ENCODE measurements at places on chromosomes 2 and 18. TPM values are rescaled to one million over a fixed set of nuclear protein-coding genes. Genes with fewer than 3 reads are reported as not detected.

DNA sequence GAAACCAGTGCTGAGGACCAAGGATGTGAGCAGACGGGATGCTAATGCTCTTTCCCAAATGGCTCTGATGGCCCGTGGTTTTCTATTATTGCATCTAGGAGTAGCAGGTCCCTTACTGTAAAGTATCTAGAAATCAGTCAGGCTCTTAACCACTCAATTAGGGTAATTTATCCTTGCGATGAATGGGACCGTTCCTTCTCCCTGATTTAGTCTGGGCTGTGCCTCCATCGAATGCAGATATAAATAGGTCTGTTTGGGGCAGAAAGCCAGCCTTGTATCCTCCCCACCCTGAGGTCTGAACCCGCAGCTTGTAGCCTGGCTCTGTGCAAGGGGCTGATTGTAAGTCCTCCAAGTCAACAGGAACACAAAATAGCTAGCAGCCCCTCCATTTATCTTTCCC, 9.5 kb upstream of the SMARCAL1 start:
- no peak for DNase-seq

DNA sequence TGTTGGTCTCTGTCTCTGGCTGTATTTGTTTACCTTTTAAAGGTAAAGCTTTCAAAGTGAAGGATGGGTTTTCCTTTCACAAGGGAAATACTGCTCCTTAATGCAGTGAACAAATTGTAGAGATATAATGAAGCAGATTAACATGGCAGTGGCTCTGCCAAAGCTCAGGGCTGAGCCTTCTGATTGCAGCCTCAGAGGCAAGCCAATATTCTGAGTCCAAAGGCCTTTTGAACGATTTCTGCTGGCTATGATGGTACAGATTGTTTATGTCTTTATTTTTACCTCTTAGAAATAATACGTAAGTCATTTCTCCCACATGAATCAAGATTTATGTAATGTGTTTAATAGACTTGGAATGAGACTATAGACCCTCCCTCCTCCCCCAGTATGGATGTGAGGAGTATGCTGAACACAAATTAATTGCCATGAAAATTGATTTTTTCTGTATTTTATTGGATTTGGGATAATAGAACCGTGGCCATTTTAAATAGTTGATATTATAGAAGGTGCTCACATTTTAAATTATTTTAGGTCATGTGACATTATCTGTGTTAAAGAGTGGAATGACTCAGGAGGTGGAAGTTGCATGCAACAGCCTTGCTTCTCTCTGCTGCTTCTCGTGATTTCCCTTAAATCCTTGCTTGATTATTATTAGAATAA, 772 bp downstream of the SCN2A start:
- DNase-seq = no peak

CYS1 gene
- polyA plus RNA-seq = not detected

DNA sequence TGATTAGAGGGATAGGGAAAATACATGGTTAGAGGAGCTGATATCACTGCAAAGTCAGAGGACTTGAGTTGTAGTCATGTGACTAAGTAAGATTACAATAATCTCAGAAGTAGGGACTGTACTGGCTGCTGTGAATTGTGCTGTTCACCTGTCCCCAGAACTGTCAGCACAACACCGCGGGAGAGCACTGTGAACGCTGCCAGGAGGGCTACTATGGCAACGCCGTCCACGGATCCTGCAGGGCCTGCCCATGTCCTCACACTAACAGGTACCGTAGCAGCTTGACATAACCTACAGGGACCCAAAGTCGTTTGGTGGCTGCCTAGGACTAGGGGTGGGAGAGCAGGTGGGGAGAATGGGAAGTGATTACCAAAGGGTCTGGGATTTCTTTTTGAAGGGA, 132.8 kb upstream of the TTC39C start:
- no peak for DNase-seq

GRCh38 chr18:23939366-23939765, 75.2 kb upstream of the TTC39C start:
- no peak for DNase-seq

GRCh38 chr2:109206569-109207146, 77.7 kb downstream of the SH3RF3 start:
- DNase-seq = no peak

DNA sequence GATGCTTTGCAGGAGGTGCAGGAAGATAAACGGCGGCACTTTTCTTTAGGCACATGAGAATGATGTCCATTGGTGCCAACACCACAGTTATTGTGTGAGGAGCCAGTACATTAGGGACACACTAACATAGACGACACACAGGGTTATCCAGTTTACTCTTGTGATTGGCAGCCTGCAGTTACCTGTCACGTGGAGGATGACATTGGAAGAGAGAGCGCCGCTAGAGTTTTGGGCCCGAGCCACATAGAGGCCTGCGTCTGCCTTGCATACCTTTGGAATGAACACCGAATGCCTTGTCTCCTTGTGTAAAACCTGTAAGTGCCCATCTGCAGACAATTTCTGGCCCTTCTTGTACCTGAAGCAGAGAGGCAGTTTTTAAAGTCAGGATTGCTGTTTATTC, 26.9 kb upstream of the TTN start:
- no peak for DNase-seq

DNA sequence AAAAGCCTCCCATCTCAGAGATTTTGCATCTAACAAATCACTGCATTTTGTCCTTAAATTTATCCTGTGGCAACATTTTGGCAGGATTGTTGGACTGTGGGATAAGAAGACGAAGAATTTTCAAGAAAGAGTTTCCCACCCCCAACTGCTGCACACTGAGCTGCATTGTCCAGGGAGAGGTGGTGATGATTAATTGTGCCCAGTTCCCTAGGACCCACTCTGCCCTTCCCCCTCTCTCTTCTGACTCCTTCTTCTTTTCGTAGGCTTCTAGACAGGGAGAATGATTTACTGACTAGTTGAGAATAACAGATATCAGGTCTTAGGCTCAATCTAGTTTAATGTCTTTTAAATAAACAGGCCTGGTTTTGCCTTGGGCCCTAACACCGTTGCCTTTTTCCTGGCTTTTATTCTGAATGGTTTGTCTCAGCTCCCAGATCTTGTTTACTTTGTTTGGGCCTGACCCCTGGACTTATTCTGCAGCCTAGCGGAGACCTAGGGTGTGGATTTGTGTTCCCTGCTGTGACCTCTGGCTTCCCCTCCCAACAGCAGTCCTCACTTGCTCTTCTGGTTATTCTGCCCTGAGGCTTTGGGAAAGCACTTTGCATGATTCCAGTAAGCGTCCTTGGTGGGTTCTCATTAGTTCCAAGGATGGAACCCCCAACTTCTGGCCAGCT, 233.3 kb downstream of the INSIG2 start:
- no peak for DNase-seq

DNA sequence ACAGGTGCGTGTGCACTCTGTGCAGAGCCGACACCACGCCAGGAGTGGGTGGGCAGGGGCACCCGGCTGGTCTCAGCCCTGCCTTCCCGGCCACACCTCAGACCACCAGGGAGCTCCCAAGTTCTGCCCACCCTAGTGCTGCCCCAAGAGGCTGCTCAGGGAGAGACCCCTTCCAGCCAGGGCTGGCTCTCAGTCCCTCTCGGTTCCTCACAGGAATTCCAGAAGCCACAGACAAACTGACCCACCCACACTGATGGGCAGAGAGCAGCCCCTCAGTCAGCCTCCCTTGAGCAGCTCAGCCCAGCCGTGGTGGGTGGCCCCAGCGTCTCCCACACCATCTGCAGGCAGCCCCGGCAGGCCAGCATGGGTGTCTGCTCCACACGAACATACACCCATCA, 33.8 kb downstream of the GPC1 start:
- DNase-seq = no peak

DNA sequence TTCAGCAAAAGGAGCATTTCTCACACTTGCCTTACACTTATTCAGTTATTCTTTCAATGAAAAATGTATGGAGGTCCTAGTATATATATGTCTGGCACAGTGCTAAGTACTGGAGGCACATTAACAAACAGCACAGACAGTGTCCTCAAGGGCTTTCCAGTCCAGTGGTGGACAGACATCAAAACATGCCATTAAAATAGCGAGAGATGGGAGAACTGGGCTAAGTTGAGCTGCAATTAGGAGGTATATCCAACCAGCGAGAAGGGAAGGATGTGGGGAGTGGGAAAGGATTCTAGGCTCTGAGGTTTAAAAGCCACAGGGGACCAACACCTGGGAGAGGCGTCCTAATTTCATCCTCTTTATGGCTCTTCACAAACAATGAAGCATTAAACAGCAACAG, 127.5 kb upstream of the TTC39C start:
- DNase-seq = no peak

KHK gene
- polyA plus RNA-seq = 5.8 TPM

DNA sequence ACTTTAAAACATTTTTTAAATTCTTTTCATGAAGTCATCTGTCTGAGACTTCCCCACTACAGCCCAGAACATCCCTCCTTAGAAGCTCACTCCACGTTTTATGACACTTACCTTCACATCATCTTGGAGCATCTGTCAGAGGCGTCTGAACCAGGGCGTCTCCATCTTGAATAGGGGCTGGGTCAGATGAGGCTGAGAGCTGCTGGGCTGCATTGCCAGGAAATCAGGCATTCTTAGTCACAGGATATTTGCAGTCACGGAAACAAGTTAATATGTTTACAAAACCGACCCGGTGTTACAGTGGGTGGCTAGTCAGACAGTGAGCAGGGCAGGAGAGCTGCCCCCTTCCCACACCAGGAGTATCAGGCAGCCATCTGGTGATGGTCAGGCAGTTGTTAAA, 456.5 kb downstream of the FBXO15 start:
- no peak for DNase-seq

DNA sequence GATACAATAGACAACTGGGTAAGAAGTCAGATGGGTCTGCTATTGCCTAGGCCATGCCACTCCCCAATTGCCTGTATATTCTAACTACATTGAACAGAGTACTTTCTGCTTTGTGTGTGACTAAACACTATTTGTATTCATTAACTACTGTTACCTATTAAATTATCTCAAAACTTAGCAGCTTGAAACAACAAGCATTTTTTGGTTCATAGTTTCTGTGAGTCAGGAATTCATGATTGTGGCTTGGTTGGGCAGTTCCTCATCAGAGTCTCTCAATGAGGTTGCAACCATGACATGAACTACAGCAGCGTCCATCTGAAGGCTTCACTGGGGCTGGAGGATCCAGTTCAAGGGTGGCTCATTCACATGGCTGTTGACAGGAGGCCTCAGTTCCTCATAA, 205.7 kb downstream of the EN1 start:
- no peak for DNase-seq

MATN3 gene
- not detected for polyA plus RNA-seq

- no peak for DNase-seq
Observed at GRCh38 chr2:147501968-147502367, 342.9 kb upstream of the ACVR2A start.

HS6ST1 gene
- polyA plus RNA-seq = 3.3 TPM
